ENCODE measurements at places on chromosomes 5 and 9. TPM values are rescaled to one million over a fixed set of nuclear protein-coding genes. Genes with fewer than 3 reads are reported as not detected.

The IFNA13 gene
- not detected for total RNA-seq

The KIF24 gene
- 3.7 TPM for total RNA-seq

The PITX1 gene
- 31.0 TPM for total RNA-seq

The PCDHGB3 gene
- total RNA-seq = 0.22 TPM

The PKN3 gene
- total RNA-seq = 13.4 TPM

The CA9 gene
- 5.0 TPM for total RNA-seq

The WDR70 gene
- 10.8 TPM for total RNA-seq

The LVRN gene
- total RNA-seq = not detected

The OR1J2 gene
- not detected for total RNA-seq

The LHX2 gene
- 3.9 TPM for total RNA-seq

The IDNK gene
- 5.2 TPM for total RNA-seq

The MYOT gene
- not detected for total RNA-seq

The SMIM27 gene
- total RNA-seq = 16.3 TPM

The TMEM141 gene
- total RNA-seq = 80.7 TPM

The LURAP1L gene
- 31.0 TPM for total RNA-seq

The PCDH1 gene
- total RNA-seq = 6.0 TPM

The THBS4 gene
- total RNA-seq = not detected

The PPP3R2 gene
- total RNA-seq = not detected

The ABO gene
- not detected for total RNA-seq

The PCDHB2 gene
- total RNA-seq = 4.1 TPM

The PCDHGB4 gene
- 0.79 TPM for total RNA-seq

The KIF3A gene
- 5.4 TPM for total RNA-seq

The PJA2 gene
- total RNA-seq = 16.3 TPM

The KCNT1 gene
- 0.01 TPM for total RNA-seq

The GRM6 gene
- not detected for total RNA-seq

Data from A549 treated with GW870086 at 1 μM for 4 hours (cell line).